ENCODE measurements at places on chromosomes 5 and 9. TPM values are rescaled to one million over a fixed set of nuclear protein-coding genes. Genes with fewer than 3 reads are reported as not detected.

The PLAC8L1 gene
- polyA plus RNA-seq = not detected

The ACTL7A gene
- polyA plus RNA-seq = not detected

The HNRNPK gene
- polyA plus RNA-seq = 261 TPM

The ATP10B gene
- 57.7 TPM for polyA plus RNA-seq

The BARHL1 gene
- polyA plus RNA-seq = not detected

The LCN15 gene
- 0.70 TPM for polyA plus RNA-seq

The IFNA2 gene
- 0.06 TPM for polyA plus RNA-seq

The PKD2L2 gene
- 0.07 TPM for polyA plus RNA-seq

The AIF1L gene
- polyA plus RNA-seq = 3.2 TPM

The EIF4EBP3 gene
- 60.7 TPM for polyA plus RNA-seq

The KIF27 gene
- not detected for polyA plus RNA-seq

The WHRN gene
- 0.60 TPM for polyA plus RNA-seq

The MARVELD2 gene
- 5.8 TPM for polyA plus RNA-seq

The FRMPD1 gene
- 0.20 TPM for polyA plus RNA-seq

The SHOC1 gene
- 0.03 TPM for polyA plus RNA-seq

The CYLC2 gene
- not detected for polyA plus RNA-seq

The PAX5 gene
- 0.23 TPM for polyA plus RNA-seq

The PCDHGA1 gene
- not detected for polyA plus RNA-seq

The BTNL9 gene
- polyA plus RNA-seq = 0.46 TPM

The FBXL7 gene
- 0.92 TPM for polyA plus RNA-seq

The PCDHA1 gene
- polyA plus RNA-seq = not detected

The NTNG2 gene
- polyA plus RNA-seq = 0.60 TPM

The KCNMB1 gene
- 6.8 TPM for polyA plus RNA-seq

The C9orf50 gene
- not detected for polyA plus RNA-seq

The ACSL6 gene
- polyA plus RNA-seq = not detected

The MYOZ3 gene
- polyA plus RNA-seq = 0.60 TPM

The KIF12 gene
- polyA plus RNA-seq = 6.9 TPM

The SPINK14 gene
- polyA plus RNA-seq = not detected

The SLC36A2 gene
- not detected for polyA plus RNA-seq

The DNAI1 gene
- polyA plus RNA-seq = not detected

The LAMC3 gene
- not detected for polyA plus RNA-seq

The RNF180 gene
- polyA plus RNA-seq = 0.23 TPM

The SPAAR gene
- polyA plus RNA-seq = not detected

The TYRP1 gene
- 0.09 TPM for polyA plus RNA-seq

The HRH2 gene
- 0.23 TPM for polyA plus RNA-seq

The NDFIP1 gene
- 20.3 TPM for polyA plus RNA-seq

The SPATA31A7 gene
- polyA plus RNA-seq = not detected

The ADAMTS6 gene
- 0.74 TPM for polyA plus RNA-seq

The PDE6A gene
- 1.6 TPM for polyA plus RNA-seq

The TMEM250 gene
- 25.4 TPM for polyA plus RNA-seq

The CPEB4 gene
- polyA plus RNA-seq = 6.0 TPM

The OBP2A gene
- polyA plus RNA-seq = not detected

The NEURL1B gene
- polyA plus RNA-seq = 12.6 TPM

The ENTPD2 gene
- polyA plus RNA-seq = 6.4 TPM

The PCDHGB6 gene
- 1.2 TPM for polyA plus RNA-seq

The CER1 gene
- not detected for polyA plus RNA-seq

The NME5 gene
- polyA plus RNA-seq = 1.2 TPM

The STC2 gene
- polyA plus RNA-seq = 3.3 TPM

The FAM221B gene
- not detected for polyA plus RNA-seq

All from sigmoid colon (tissue), 7 donors.